ENCODE measurements at places on chromosomes 3 and 15.

DNA sequence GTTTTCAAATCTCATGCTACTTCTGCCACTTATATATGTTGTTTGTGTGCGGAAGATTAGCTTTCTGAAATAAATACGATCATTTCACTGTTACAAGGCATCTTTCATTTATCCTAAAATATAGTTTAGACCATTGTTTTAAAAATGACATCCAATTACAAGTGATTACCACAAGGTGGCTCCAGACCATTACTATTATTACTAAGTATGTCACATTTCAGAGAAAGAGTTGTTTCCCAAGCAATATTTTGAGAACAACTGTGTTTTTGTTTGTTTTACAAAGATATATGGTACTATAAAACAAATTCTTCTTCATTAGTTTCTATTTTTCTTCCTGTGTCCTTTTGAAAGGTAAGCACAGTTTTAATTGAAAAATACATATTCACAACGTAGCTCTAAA, 136.0 kb upstream of the RAP2B start:
- DNase-seq = no peak

DNA sequence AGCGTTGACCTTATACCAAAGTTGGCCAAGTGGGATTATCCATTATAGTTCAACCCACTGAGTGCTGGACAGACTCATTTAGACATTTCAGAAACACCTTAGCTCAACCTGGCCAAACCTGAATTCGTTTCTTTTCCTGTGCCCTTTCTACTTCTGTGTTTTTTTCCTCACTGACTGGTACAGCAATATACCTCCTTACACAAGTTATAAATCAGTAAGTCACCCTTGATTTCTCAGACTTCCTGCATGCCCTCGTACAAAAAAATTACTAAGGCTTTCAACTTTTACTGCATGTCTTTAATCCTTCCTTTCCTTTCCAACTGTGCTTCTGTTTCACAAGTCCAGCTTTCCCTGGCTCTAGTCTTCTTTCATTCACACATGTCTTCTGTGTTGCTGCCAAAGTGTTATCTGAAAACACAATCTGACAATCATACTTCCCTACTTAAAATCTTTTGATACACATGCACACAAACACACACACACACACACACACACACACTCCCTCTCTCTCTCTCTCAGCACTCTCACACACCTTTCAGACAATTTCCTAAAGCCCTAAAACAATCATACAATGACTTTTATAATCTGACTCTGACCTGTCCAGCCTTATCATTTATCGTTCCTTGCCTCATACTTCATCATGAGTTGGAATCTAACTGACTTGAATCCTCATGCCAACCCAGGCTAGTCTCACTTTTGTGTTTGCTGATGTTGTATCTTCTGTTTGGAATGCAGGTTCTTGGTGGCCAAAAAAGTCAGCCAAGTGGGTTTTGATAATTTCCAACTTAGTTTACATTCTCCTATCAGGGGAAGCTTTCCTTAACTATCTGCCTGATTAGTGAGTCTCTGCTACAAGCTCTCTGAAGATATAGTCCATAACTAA, 436.4 kb downstream of the NAALADL2 start:
- no peak for DNase-seq

DNA sequence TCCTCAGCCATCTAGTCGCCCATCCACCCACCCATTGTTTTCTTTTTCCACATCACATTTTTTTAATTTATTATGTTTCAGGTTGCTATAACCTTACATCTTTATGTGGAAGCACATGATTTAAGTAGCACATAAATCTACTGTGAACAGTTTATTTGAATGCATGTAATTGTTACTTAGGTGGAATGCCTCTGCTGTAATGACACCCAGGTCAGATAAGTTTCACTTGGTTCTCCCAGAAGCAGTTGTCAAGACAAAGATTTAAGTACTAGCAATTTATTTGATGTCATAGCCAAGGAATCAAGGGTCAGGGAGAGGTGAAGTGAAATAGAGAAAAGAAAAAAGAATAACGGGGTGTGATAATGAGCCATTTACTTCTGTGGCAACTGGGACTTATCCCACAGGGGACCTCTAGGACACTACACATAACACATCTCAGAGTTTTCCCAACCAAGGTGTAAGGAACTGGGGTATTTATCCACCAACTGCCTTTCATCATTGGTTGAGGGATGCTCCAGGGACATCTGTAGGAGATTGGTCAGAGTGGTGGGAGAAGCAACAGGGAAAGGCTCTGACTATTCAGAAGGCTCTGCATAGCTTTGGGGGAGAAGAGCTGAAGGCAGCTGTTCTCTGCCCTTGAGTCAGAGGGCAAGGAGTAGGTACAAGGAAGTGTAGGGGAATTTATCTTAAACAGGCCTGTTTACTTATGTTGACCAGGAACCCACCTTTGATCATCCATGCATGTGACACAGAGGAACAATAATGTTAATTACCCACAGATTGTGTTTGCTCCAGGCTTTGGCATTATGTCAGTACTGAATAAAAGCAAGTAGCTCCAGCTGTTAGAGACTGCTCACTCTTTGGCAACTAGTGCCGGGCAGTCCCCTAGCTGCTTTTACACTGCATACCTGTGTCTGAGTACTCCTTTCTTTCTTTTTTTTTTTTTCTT, 94.8 kb downstream of the CD200R1L start:
- no peak for DNase-seq

- no peak for DNase-seq
Observed at GRCh38 chr15:85149465-85150129, 167.9 kb downstream of the PDE8A start.

DNA sequence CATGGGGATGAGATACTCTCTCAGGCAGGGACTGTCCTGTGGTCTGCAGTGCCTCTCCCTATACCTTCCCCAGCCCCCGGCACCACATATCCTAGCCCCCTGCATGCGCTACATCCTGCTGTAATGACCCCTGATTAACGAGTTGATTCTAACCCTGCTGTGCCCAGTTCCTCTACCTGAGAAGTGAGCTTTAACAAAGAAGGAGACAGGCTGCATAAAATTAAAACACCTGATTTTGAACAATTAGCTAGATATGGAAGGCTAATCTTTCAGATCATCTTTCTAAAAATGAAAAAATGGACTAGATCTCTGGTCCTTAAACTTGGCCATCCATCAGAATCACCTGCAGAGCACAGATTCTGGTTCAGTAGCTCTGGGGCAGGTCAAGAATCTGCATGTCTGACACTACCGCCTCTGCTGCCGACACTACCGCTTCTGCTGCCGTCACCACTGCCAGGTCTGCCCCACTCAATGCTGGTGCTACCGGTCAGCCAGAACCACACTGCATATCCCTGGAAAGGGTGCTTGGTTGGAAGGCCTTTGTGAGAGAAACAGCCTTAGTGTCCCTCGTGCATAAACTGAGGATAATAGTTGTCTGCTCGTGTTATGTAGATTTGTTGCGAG, 33.6 kb upstream of the ZBTB38 start:
- no peak for DNase-seq

DNA sequence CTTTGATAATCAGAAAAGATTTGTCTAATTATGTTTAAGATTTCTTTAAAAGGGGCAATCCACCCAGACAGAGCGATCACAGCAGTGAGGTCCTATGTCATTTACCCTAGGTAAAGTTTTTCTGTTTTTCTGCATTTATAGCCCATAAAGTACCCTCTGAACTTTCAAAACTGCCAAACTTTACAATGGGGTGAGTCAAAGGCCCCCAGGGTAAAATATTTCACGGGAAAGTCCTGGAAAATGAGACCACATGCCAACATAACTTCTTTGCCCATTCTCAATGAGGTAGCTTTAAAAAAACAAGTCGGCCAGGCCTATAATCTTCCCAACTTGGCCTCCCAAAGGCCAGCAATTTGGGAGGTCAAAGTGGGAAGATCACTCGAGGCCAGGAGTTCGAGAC, 53.0 kb downstream of the SUCLG2 start:
- no peak for DNase-seq

- no peak for DNase-seq
Observed at GRCh38 chr3:126329927-126330725, 27.1 kb downstream of the KLF15 start.

DNA sequence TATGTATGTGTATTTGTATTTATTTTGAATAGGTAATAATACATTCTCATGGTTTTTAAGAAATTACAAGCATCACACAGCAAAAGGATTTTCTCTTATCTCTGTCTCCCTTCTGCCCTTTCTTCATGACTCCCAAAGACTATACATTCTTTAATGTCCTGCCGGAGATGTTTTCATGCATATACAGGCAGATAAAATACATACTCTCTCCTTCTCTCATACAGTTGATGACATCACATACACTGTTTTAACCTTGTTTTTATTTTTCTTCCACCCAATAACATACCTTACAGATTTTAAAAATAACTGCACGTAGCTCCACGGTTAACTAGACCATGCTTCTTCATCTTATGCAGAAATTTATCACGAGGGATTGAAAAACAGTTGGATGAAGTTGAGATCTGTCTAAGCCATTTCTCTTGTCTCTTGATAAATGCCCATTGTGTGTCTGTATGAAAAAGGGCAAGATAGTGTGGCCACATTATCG, 249.8 kb downstream of the EDEM1 start:
- DNase-seq = no peak

DNA sequence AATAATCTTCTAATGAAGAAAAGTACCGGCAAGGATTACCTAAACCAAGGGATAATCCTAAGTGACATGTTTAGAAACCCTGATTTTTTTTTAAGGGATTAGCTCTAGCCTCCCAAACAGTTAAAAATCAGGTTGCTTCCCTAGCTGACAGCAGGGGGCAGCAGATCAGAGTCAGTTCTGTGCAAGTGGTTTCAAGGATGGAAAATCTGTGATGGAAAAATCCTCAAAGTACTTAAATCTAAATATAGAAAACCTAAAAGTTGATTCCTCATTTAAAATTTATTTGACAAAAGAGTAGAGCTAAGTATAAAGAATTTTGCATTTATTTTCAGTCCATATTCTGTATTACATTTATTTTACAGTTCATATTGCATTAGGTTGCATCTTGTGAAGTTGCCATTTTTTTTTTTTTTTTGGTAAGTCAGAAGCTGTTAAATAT, 107.6 kb downstream of the PEX5L start:
- peak; percentile 33 for DNase-seq

DNA sequence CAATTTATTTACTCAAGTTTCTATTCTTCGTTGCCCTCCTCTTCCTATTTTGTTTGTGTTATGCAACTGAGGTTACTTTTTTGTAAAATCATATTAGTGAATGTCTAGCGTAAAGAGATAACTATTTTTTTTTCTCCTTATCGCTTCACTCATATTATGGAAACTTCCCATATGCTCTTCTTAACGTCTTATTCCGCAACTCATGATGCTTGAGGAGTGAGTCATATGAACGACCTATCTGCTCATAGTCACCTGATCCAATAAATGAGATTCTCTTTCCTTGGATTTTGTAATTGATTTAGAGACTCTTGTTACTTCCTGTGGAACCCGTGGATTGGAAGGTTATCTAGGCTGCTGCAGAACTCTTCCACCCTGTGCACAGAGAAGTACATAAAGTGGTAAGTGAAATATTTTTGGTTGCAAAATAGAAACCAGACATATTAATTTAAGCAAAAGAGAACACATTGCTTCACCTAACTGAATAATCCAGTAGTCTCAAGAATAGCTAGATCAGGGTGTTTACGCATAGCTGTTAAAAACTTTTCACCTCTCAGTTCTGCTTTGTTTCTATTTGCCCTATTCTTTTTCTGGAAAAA, 719.3 kb upstream of the SGO1 start:
- DNase-seq = no peak

GRCh38 chr3:50268703-50269451, at the start of gene SEMA3B:
SEMA3B (plus strand) TSS chr3:50269147; CDS start chr3:50269241, 94 bp downstream.
- DNase-seq = no peak

DNA sequence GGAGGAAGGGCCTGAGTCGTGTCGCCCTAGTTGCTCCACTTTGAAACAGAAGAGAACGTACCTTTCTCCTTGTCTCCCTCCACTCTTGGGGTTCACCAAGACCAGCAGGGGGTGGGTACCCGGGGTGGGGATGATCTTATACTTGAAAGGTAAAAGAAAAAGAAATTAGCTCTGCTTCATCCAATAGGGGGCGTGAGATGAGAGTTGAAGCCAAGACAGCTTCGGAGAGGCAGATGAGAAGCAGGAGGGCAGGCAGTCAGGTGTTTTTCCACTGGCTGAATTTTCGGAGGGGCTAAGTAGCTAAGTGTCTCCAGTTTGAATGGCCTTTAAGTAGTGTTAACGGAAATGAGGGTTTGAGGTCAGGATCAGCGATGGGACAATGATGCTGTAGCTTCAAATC, 100.4 kb downstream of the DGKG start:
- DNase-seq = no peak

GRCh38 chr15:68550498-68551295, 28.1 kb upstream of the CORO2B start:
- peak; percentile 77 for DNase-seq

- DNase-seq = no peak
Observed at GRCh38 chr15:57421551-57421950, 45.2 kb downstream of the CGNL1 start.

DNA sequence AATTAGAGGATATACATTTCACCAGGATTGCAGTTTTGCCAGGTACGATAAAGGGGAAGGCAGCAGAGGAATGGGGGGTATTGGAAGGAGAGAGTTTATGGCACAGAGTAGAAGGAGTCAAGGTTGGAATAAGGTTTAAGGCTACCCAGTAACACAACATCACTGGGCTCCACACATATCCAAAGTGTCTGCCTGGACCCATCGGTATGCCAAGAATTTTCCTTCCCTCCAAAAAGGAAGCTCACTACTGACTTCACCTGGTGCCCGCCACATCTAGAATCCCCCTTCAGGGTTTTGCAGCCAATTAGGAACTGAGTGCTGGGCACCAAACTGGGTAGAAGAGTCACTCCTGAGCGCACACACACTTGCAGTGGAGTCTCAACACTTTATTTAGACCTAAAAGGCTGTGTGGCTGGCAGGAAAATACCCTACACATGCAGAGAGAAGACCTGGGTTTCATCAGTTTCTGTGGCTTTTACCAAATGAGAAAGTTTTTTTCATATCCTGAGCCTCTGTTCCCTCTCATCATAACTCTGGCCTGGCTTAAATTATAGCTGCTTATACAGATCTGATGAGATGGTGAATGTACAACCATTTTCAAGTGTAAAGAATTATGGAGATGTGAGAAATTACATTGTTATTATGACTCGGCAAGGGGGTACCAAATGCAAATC, 190.8 kb upstream of the LPP start:
- no peak for DNase-seq

GRCh38 chr3:13132731-13133410, 59.6 kb upstream of the IQSEC1 start:
- no peak for DNase-seq

DNA sequence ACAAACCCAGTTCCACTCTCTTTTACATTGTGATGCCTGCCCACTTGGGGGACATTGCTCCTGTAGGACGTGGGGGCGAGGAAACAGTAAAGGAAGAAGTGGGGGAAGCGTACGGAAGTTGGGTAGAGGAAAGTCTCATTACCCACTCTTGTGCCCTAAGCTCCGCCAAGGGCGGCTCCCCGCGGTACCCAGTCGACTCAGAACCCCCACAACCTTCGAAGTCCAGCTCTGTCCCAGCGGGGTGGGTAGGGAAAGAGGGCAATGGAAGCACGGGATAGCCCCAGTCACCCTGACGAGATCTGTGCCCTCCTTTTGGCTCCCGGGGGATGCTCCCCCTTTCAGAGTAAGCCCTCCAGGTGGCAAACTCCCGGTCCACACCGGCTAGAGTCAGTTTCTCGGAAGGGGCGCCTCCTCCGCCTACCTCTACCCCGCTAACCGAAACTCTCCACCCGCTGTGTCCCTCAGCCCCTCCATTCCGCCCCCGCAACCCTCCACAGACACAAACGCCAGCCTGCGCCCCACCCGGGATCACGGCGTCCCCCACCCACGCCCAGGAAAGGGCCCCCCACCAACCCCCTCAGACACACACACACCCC, 527 bp downstream of the CSNK1G1 start:
- DNase-seq = peak; percentile 23

- no peak for DNase-seq
Observed at GRCh38 chr3:124654470-124654845, 75.8 kb upstream of the UMPS start.

Measured in activated naive CD4-positive, alpha-beta T cell treated with Interleukin-2 at 50 U/mL for 16 hours (primary cell).